Hepatocyte (in vitro differentiated cells): ENCODE measurements at places on chromosomes 7 and 10. TPM values are rescaled to one million over a fixed set of nuclear protein-coding genes. Genes with fewer than 3 reads are reported as not detected.

- no peaks in the 10 kb centered on the region for H3K4me1 ChIP-seq
- DNase-seq = no peak
- no peaks in the 10 kb centered on the region for H3K36me3 ChIP-seq
- H3K4me3 ChIP-seq = no peak overlapping the region
- H3K27me3 ChIP-seq = peaks cover 2% of the 10 kb centered on the region
These were observed 28.8 kb downstream of the ENO4 start for GRCh38 chr10:116878123-116878522.

Gene GLCCI1
- 15.7 and 28.8 TPM in 2 replicates for polyA plus RNA-seq

- no peaks in the 10 kb centered on the region for H3K4me1 ChIP-seq
- H3K27me3 ChIP-seq = peaks cover 4% of the 10 kb centered on the region
These were observed 18.7 kb downstream of the FRMD4A start for GRCh38 chr10:14312014-14312413.

DNA sequence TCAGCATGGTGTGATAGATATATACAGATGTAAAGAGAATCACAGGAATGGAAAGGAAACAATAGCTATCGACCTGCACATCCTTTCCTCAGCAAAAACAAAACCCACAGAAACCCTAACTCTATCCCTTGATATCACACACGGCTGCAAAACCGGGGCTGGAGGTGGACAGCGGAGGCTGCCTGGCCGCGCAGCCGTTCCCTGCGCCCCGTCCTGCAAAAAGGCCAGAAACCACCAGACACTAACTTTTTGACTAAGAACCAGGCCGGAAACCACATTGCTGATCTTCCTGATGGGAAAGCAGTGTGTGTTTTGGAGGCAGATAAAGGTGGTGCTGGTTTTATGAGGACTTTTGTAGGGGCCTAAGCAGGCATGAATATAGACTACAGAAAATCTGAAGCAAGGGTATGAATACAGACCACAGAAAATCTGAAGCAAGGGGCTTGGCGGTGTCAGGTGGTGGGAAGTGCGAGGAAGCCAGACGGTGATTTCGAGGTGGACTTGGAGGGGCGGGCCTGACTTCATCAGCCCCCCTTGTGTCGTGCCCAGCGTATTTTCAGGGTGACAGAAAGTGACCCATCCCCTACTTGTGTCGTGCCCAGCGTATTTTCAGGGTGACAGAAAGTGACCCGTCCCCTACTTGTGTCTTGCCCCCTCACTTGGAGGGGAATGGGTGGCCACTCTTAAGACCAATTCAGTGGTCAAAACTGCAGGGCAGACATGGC is 123.3 kb downstream of the WDR37 start:
- H3K27me3 ChIP-seq = no peaks in the 10 kb centered on the region
- H3K4me3 ChIP-seq = no peak overlapping the region
- no peaks in the 10 kb centered on the region for H3K36me3 ChIP-seq
- no peaks in the 10 kb centered on the region for H3K4me1 ChIP-seq
- DNase-seq = no peak

GRCh38 chr7:55413442-55413841 is 48.3 kb downstream of the LANCL2 start:
- no peaks in the 10 kb centered on the region for H3K27me3 ChIP-seq
- no peak overlapping the region for H3K27ac ChIP-seq
- no peaks in the 10 kb centered on the region for H3K4me1 ChIP-seq
- no peak overlapping the region for H3K4me3 ChIP-seq
- no peak for DNase-seq

Gene UROS
- polyA plus RNA-seq = 73.1 and 80.4 TPM in 2 replicates

GRCh38 chr10:116848944-116849247 is 403 bp upstream of the ENO4 start:
- no peaks in the 10 kb centered on the region for H3K36me3 ChIP-seq
- no peak for DNase-seq
- H3K27ac ChIP-seq = peak overlapping the region; percentile 89
- H3K4me1 ChIP-seq = peaks cover 16% of the 10 kb centered on the region
- no peaks in the 10 kb centered on the region for H3K27me3 ChIP-seq

- no peak overlapping the region for H3K27ac ChIP-seq
- H3K27me3 ChIP-seq = no peaks in the 10 kb centered on the region
These were observed 75.4 kb downstream of the FAM171A1 start for GRCh38 chr10:15295537-15296325.

Gene AUTS2
- 34.4 and 40.3 TPM in 2 replicates for polyA plus RNA-seq

DNA sequence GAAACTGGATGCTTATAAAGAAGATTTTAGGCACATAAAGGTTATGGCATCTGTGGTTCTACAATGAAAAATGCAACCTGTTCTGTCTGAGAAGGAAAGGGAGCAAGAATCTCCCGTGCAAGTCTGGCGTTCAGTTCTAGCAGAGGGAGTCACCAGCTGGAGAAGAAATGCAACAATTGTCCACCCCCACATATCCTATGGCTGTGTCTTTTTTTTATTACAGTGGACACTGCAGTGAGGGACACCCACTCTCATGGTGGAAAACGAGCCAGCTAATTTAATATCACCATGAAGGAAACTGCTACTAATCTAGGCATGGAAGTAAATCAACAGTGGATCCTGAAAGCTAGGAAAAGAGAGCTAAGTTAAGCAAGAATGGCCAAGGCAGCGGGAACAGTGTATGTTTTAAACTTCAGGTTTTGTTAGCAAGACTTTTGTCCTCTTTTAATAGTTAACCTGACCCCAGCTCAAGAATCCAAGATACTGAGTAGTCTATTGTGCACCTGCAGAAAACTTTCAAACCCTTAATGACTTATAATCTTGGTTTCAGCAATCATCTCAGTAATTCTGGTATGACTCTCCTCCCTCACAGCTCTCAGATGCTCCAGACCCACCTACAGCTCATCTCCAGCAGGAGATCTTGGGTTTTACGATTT is 149.3 kb downstream of the FGFR2 start:
- peak overlapping the region; percentile 72 for H3K27ac ChIP-seq
- no peak for DNase-seq
- no peaks in the 10 kb centered on the region for H3K27me3 ChIP-seq
- H3K4me1 ChIP-seq = peaks cover 26% of the 10 kb centered on the region

Gene SLC29A3
- 11.3 and 12.0 TPM in 2 replicates for polyA plus RNA-seq

Gene HYAL4
- polyA plus RNA-seq = not detected in 2 replicates

DNA sequence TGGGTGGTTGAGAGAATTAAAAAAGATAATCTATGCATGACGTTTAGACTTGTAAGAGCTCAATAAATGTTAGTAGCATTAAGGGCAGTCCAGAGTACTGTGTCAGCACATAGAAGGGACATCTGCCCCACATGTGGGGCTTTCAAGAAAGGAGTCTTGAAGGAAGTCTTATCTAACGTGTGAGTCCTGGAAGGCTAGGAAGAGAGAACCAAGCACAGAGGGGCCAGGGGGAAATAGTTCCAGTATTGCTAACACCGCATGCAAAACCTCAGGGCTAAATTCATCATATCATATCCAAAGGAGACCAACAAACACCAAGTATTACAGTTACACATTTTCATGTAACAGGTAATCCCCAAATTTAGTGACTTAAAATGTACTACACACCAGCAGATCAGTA is 122.7 kb downstream of the AOAH start:
- H3K4me1 ChIP-seq = peaks cover 9% of the 10 kb centered on the region
- H3K4me3 ChIP-seq = no peak overlapping the region
- H3K36me3 ChIP-seq = no peaks in the 10 kb centered on the region
- no peaks in the 10 kb centered on the region for H3K27me3 ChIP-seq
- no peak for DNase-seq

- no peak overlapping the region for H3K4me3 ChIP-seq
- no peaks in the 10 kb centered on the region for H3K27me3 ChIP-seq
- H3K4me1 ChIP-seq = peaks cover 7% of the 10 kb centered on the region
- H3K36me3 ChIP-seq = no peaks in the 10 kb centered on the region
- H3K27ac ChIP-seq = no peak overlapping the region
These were observed 60.2 kb downstream of the ZNF277 start for GRCh38 chr7:112266595-112267270.

- DNase-seq = no peak
- H3K27ac ChIP-seq = no peak overlapping the region
- H3K27me3 ChIP-seq = no peaks in the 10 kb centered on the region
- no peaks in the 10 kb centered on the region for H3K4me1 ChIP-seq
- H3K4me3 ChIP-seq = no peak overlapping the region
These were observed 21.8 kb downstream of the TBXAS1 start for GRCh38 chr7:139850906-139851305.

Gene PVRIG
- polyA plus RNA-seq = 1.4 TPM in 2 replicates

- no peak overlapping the region for H3K4me3 ChIP-seq
- H3K36me3 ChIP-seq = no peaks in the 10 kb centered on the region
- H3K27ac ChIP-seq = no peak overlapping the region
- no peaks in the 10 kb centered on the region for H3K27me3 ChIP-seq
- DNase-seq = no peak
These were observed 96.3 kb downstream of the CDK14 start for GRCh38 chr7:90692396-90692795.

DNA sequence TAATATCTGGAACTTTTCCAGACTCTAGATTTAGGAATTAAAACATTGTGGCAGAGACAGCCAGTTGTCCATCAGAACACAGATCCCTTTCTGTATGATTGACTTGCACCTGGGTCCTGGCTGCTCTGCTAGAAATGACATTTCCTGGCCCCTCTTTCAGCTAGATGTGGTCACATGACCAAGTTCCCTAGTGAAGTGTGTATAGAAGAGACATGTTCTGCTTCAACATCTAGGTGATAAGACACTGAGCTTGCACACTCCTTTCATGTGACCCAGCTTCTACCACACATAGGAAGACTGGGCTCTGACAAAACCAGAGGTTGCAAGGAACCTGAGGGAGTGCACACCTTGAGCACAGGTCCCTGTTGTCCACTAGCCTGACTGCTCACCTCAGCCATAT is 22.8 kb upstream of the DYNC1I1 start:
- no peaks in the 10 kb centered on the region for H3K4me1 ChIP-seq
- no peak overlapping the region for H3K4me3 ChIP-seq
- no peaks in the 10 kb centered on the region for H3K27me3 ChIP-seq
- no peaks in the 10 kb centered on the region for H3K36me3 ChIP-seq

- no peak overlapping the region for H3K4me3 ChIP-seq
- H3K36me3 ChIP-seq = no peaks in the 10 kb centered on the region
- H3K27ac ChIP-seq = peak overlapping the region; percentile 94
- H3K4me1 ChIP-seq = peaks cover 40% of the 10 kb centered on the region
These were observed 254.1 kb downstream of the TNS3 start for GRCh38 chr7:47327698-47328391.

Gene TMEM196
- not detected in 2 replicates for polyA plus RNA-seq

Gene CPVL
- 36.3 and 36.4 TPM in 2 replicates for polyA plus RNA-seq

DNA sequence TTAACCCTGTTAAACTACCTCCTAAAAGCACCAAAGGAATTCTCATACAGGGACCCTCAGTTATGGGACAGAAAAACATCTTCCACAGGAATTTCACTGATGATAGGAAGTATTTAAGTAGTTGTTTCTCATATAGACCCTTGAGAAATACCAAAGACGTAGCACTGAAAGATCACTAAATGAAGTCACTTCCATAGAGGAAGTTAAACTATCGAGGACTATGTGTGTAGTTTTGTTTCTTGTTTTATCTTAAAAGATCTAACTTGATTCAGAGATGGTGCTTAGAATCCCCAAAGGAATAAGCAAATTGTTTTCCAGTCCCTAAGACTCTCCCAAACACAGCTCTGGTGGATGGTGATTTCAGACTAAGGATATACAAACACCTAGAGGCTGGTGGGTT is 94.8 kb upstream of the AFAP1L2 start:
- peaks cover 8% of the 10 kb centered on the region for H3K4me1 ChIP-seq
- DNase-seq = no peak
- H3K27ac ChIP-seq = peak overlapping the region; percentile 90
- no peak overlapping the region for H3K4me3 ChIP-seq
- no peaks in the 10 kb centered on the region for H3K27me3 ChIP-seq

- no peak overlapping the region for H3K4me3 ChIP-seq
- H3K4me1 ChIP-seq = peaks cover 6% of the 10 kb centered on the region
- H3K36me3 ChIP-seq = no peaks in the 10 kb centered on the region
- no peaks in the 10 kb centered on the region for H3K27me3 ChIP-seq
- peak; percentile 22 for DNase-seq
- peak overlapping the region; percentile 38 for H3K27ac ChIP-seq
These were observed 131.0 kb upstream of the C1GALT1 start for GRCh38 chr7:7051206-7051877.
